Prostate gland (tissue), 2 donors: ENCODE measurements at places on chromosomes 4 and X.

DNA sequence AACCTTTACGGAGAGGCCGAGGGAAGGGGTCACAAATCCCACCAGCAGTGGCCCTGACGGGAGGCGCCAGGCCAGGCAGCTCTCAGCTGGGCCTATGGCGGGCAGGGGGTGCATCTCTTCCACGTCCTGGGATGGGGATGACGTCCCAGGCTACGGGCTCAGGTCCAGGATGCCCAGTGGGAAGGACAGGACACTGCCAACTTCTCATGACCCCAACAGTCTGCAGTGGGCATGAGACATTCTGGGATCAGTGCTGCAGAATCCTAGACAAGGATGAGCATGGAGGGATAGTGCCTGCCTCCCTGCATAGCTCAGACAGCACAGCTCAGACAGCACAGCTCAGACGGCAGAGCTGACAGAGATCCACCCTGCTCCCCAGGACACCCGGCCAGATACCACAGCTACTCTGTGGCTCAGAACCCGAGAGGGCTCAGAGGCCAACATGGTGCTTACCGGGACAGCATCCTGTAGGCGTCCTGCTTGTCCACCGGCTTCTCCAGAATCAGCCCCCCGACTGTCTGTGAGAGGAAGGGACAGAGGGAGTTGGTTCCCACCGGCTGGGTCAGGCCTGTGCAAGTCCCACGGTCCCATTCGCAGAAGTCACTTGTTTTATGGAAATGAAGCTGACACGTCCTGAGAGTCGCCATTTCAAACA, 17.3 kb downstream of the ASMTL start:
- no peaks in the 10 kb centered on the region for H3K36me3 ChIP-seq
- no peaks in the 10 kb centered on the region for H3K4me1 ChIP-seq
- DNase-seq: no peak
- no peak overlapping the region for H3K27ac ChIP-seq

DNA sequence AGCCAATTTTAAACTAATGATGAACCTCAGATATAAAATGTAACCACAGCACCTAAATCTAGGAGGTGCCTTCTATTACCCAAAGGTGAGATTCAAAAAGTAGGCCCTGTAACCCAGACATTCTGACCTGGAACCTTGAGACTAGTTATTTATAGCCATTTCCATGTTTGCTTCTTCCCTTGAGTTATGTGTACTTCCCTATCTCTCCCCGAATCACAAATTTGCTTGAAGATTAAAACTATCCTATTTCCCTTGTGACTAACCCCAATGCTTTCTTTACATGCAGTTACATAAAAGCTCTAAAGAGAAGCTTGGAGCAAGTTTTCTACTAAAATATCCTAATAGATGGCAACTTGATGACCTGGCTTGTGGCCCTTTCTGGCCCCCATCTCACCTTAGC, 32.6 kb upstream of the S100G start:
- no peak for DNase-seq
- H3K27ac ChIP-seq: no peak overlapping the region
- H3K27me3 ChIP-seq: no peaks in the 10 kb centered on the region
- no peaks in the 10 kb centered on the region for H3K36me3 ChIP-seq

- H3K27me3 ChIP-seq: no peaks in the 10 kb centered on the region
- H3K36me3 ChIP-seq: no peaks in the 10 kb centered on the region
- peak; percentile 23 for DNase-seq
- H3K4me1 ChIP-seq: no peaks in the 10 kb centered on the region
- H3K27ac ChIP-seq: no peak overlapping the region
- no peak overlapping the region for H3K4me3 ChIP-seq
These were observed 14.1 kb downstream of the RPS6KA3 start for GRCh38 chrX:20252381-20253231.

GRCh38 chrX:130158311-130158710, 7.3 kb downstream of the AIFM1 start:
- no peak overlapping the region for H3K4me3 ChIP-seq
- no peaks in the 10 kb centered on the region for H3K27me3 ChIP-seq
- no peak overlapping the region for H3K27ac ChIP-seq
- H3K36me3 ChIP-seq: no peaks in the 10 kb centered on the region
- H3K4me1 ChIP-seq: no peaks in the 10 kb centered on the region

DNA sequence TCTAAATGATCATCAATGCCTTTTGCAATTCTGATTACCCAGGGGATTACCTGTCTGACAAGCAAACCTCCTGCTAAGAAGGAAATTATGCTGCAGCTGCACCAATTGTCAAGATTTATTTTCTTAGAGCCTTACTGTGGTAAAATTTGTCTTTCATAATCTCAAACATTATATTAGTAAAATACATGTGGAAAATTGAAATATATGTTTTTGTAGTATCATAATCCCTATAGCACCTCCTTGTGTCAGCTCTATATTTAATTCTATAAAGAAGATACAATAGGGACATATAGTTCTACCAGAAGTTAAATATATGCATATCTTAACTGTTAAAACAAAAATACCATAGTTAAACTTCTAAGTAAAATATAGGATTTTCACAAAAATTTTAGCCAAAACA, 655.6 kb upstream of the PCDH10 start:
- no peak for DNase-seq
- H3K36me3 ChIP-seq: no peaks in the 10 kb centered on the region
- no peak overlapping the region for H3K27ac ChIP-seq
- H3K27me3 ChIP-seq: no peaks in the 10 kb centered on the region
- no peaks in the 10 kb centered on the region for H3K4me1 ChIP-seq

DNA sequence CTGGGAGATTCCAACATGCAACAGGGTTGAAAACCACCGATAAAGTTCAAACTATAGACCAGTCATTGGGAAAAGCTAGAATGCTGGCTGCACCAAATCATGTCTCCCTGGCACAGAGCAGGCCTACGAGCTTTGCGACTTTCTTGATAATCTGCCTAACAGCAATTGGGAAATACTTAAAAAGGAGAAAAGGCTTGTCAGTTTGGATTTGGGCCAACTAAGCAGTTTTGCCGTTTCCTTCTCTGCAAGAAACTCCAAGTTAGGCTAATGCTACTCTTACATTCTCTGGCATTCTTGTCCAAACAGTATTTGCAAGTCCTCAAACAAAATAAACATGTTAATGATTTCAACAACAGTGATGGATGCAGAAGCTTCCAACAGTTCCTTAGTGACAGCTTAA, 87.9 kb downstream of the PDK3 start:
- H3K27me3 ChIP-seq: no peaks in the 10 kb centered on the region
- H3K4me1 ChIP-seq: no peaks in the 10 kb centered on the region
- no peak overlapping the region for H3K4me3 ChIP-seq
- no peak overlapping the region for H3K27ac ChIP-seq

GRCh38 chr4:65865489-65865888, 195.2 kb upstream of the EPHA5 start:
- H3K4me1 ChIP-seq: no peaks in the 10 kb centered on the region
- DNase-seq: no peak
- H3K4me3 ChIP-seq: no peak overlapping the region
- H3K27ac ChIP-seq: no peak overlapping the region

DNA sequence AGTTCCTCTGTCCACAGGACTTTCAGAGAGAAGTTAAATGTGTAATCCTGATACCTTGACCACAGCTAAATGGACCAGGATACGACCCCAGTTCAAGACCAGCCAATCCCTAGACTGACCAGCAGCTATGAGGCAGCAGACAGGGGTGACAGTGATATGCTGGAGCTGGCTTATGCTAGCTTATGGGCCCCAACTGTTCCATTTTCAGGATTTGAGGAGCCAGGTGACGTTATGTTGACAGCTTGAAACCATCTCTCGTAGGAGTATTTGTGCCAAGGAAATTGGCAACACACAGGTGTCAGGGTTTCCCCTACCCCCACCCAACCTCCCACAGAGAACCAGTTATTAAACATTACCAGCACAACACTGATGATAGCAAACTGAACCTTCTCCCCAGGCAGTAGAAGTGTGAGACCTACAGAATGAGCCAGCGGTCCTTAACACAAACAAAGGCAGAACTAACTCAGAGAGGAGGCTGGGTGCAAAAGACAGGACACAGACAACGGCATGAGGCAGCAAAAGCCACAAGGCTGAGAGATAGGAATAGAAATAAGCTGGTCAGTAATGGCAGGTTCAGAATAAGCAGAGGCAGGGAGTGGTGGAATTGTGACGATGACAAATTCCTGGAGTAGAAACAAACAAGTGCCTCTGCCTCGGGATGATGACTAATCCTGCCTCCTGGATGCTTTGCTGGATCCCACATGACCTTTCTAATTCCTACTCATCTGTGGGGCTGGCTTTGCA, 85.6 kb upstream of the CPEB2 start:
- no peaks in the 10 kb centered on the region for H3K4me1 ChIP-seq
- H3K27ac ChIP-seq: no peak overlapping the region
- no peaks in the 10 kb centered on the region for H3K36me3 ChIP-seq

- no peak overlapping the region for H3K27ac ChIP-seq
- no peak overlapping the region for H3K4me3 ChIP-seq
- no peak for DNase-seq
- H3K4me1 ChIP-seq: no peaks in the 10 kb centered on the region
- H3K36me3 ChIP-seq: no peaks in the 10 kb centered on the region
These were observed 150.1 kb downstream of the PPP1R2C start for GRCh38 chrX:42627891-42628290.

- no peak overlapping the region for H3K4me3 ChIP-seq
- H3K36me3 ChIP-seq: no peaks in the 10 kb centered on the region
- peak overlapping the region; percentile 18 for H3K27ac ChIP-seq
- DNase-seq: peak; percentile 62
- no peaks in the 10 kb centered on the region for H3K4me1 ChIP-seq
These were observed 21.8 kb downstream of the SPRY1 start for GRCh38 chr4:123418351-123418931.
